Hematopoietic multipotent progenitor cell treated with erythropoietin and hydrocortisone succinate and interleukin-3 and kit ligand, for 17 days (in vitro differentiated cells): ENCODE measurements at places on chromosomes 16 and 17.

DNA sequence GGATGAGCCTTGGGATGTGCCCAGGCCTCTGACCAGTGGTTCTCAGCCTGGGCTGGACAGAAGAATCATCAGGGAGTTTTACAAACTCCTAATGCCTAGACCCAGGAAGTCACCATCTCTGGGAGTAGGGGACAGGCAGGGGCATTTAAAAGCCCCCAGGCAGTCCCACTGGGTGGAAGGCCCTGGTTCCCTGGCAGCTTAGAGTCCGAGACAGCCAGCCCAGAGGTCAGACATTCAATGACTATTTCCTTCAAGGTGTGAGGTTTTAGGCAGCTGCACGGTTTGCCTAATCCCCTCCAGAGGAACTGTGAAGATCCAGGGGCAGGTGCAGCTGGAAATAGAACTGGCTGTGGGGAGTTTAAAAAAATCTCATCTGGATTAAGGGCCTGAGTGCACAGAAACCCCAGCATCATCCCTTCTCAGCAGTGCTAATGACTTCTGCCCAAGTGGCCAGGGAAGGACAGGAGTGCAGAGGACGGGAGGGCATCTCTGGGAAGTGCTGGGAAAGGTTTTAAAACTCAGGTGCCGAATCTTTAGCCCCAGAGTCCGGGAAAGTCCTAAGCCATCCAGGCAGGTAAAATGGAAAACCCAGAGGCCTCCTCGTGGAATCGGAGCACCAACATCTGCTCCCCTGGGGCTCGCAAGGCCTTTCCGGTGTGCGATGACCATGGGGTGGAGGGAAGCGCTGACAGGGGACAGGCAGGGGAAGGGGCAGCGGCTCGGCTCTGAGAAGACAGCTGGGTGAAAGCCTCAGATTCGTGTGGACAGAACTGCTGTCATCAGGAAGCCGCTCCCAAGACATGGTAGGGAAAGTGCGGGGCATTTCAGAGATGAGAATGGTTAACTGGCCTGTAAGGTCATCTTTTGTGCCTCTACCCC lies 1.5 kb upstream of the LGALS3BP start:
- no peak for DNase-seq

- no peak for DNase-seq
Measured at GRCh38 chr16:58533751-58534470, 18.6 kb downstream of the SETD6 start.

DNA sequence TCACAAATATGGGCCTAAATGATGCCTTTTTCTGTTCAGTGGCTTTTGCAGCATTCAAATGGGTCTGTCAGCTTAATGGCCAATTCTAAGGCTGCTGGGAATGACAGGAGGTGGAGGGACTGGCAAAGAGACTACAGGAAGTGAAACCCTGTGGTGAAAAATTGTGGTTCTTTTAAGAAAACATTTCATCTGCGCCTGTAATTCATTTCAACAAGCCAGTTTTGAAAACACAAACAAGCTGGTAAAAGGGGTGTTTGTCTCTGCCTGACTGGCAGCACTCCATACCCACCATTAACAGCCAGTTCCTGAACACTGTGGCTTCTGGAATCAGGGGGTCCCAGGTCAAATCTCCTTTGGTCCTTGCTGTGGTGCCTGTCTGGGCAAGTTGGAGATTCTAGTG lies 3.6 kb upstream of the KDM8 start:
- no peak for DNase-seq

- no peak for DNase-seq
Measured at GRCh38 chr16:86089991-86090390, 191.0 kb downstream of the IRF8 start.

GRCh38 chr16:48109475-48109874 lies 46.3 kb downstream of the ABCC12 start:
- DNase-seq: no peak

DNA sequence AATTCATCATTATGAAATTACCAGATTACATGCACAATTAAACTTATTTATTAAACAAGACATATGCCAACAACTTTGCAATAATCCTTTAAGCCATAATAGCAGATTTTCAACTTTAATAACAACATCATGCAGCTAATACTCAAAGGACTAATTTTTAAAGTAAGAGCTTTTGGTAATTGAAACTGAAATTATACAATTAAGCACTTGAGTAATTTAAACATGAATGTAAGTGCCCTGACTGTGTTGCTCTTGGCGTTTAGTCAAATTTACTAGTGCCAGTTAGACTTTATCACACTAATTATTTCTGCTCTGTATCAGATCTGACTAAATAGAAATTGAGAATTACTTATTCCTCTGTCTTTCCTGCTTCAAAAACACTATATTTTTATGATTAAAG lies 46.8 kb upstream of the PSMD7 start:
- DNase-seq: no peak

GRCh38 chr16:21568502-21569189 lies 30.7 kb upstream of the METTL9 start:
- no peak for DNase-seq

DNA sequence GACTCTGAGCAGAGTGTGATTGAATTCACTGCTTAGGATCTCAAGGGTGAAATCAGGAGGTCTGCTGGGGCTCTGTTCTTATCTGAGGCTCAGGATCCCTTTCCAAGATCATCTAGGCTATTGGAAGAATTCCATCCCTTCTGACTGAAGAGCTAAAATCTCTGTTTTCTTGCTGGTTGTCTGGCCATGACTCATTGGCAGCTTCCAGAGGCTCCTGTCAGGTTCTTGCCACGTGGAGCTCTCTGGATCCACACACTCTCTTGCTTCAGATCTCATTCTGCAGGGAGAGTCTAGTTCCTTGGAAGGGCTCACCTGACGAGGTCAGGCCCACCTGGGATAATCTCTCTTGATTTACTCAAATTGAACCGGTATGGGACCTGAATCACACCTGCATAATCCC lies 930.7 kb downstream of the CDH8 start:
- no peak for DNase-seq

DNA sequence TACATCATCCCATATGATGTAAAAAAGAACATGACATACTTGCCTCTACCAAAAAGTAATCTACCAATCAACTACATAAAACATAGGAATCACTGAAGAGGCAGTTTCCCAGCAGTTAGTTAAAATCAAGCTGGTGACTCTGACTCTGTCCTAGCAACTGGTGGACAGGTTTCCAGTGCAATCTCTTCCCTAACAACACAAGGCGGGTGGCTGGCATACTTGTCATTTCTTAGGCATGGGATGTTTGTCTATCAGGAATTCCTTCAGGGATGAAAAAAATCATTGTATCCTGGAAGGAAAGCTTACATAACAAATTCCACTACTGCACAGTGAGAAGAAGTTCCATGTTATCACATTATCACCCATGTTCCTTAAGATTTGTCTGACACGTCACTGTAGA lies 50.9 kb downstream of the HELZ start:
- DNase-seq: no peak

GRCh38 chr16:79765901-79766394 lies 165.4 kb upstream of the MAF start:
- no peak for DNase-seq

DNA sequence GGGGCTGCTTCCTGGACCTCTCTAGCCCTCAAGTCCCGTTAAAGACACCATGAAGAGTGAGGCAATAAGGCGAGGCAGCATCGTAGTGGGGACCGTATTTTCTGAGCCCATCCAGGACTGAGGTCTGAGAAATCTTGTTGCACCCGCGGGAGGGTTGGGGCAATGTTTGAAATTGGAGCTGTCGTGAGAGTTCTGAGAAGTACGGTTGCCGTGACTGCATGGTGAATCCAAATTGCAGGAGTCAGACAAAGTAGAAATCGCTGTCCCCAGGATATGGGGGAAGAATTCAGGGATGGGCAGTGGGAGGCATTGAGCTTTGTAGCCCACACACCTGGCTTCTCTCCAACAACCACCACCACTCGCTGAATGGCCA lies 42.0 kb upstream of the RPL38 start:
- DNase-seq: no peak
